ENCODE measurements at places on chromosomes 12 and 14. TPM values are rescaled to one million over a fixed set of nuclear protein-coding genes. Genes with fewer than 3 reads are reported as not detected.

- peak; percentile 31 for DNase-seq
Measured at GRCh38 chr14:97634751-97635150, 837.6 kb downstream of the VRK1 start.

GRCh38 chr12:64992116-64992515, 129.0 kb downstream of the WIF1 start:
- no peak for DNase-seq

DNA sequence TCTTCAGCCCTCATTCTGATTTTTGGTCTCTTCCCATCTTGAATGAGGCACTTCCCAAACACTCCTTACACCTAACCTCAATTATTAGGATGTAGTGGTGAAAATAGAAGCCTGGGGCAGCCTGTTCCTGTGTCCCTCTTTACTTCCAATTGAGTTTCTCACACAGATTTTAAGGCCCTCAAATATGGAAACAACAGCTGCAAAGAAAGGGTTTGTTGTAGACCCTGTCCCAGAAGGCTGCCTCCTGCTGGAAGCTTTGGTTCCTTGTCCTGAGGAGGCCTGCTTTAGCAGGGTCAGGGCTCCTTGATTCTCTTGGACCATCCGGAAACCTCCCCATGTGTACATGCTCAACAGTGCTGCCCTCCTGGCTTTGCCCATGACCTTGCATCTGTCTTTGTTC, 101.3 kb downstream of the TGFB3 start:
- no peak for DNase-seq

- DNase-seq: no peak
Measured at GRCh38 chr12:80700327-80700726, 7.1 kb upstream of the MYF6 start.

- no peak for DNase-seq
Measured at GRCh38 chr14:26655128-26655527, 57.3 kb upstream of the NOVA1 start.

- DNase-seq: no peak
Measured at GRCh38 chr14:92382677-92383076, 59.7 kb downstream of the SLC24A4 start.

DNA sequence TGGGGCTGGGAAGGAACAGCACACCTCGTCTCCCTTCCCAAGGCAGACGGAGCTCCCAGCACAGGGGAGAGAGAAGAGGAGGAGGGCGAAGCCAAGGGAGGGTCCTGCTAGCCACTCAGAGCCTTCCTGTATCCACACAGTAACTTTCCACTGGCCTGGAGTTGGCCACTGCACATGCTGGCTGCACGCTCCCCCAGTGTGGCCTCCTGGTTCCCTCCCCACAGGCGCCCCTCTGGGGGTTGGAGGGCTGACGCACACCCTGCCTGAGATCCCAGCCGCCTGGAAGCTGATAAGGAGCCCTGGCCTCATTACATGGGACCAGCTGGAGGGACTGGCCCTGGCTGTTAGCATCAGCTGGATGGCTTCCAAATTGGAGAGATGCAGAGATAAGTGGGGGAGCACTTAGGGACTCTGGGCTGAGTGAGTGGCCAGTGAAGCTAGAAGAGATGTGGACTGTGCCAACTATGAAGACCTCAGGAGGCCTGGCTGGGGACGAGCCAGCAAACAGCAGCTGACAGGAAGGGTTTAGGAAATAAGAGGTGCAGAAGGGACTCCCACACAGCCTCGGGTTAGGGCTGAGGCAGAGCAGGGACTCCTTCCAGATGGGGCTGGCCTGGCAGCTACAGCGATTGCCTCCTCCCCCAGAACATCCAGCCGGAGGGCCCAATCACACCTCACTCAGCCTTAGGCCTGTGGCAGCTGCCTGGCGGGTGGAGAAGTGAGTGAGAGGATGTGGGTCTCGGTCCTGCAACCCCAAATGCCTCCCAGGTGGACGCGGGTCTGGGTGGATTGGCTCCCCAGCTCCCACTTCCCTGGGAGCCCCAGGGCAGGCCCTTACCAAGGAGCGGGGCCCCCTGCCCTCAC, 26.3 kb upstream of the BCDIN3D start:
- DNase-seq: no peak

GRCh38 chr12:25328072-25328712, 77.5 kb upstream of the KRAS start:
- DNase-seq: no peak

- DNase-seq: no peak
Measured at GRCh38 chr12:105992849-105993740, 145.7 kb downstream of the NUAK1 start.

- no peak for DNase-seq
Measured at GRCh38 chr14:69408331-69408960, 10.0 kb downstream of the SLC39A9 start.

- DNase-seq: no peak
Measured at GRCh38 chr12:44703182-44703910, 172.8 kb downstream of the NELL2 start.

DNA sequence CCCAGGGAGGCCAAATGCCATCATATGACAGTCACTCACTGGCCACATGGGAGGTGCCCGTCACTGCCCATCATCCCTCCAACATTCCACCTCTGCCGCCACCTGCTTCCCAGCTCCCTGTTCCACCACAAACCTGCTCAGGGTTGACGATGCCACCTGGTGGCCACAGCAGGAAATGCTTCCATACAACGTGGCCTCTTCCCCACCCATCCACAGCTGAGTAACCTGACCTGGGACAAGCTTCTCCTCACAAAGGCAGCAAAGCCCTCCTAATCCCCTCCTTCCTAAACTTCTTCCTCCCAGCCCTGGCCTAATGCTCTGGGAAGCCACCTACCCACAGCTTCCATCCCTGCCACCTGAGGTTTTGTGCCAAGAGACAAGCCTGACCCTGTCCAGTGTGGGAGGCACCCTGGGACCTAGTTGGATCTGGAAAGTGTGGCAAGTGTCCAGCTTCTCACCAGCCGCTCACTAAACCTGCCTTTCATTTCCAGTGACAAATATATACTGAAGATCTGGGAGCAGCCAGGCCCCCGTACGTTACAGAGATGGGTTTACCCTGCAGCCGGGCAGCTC, 4.3 kb downstream of the DEGS2 start:
- DNase-seq: no peak

DNA sequence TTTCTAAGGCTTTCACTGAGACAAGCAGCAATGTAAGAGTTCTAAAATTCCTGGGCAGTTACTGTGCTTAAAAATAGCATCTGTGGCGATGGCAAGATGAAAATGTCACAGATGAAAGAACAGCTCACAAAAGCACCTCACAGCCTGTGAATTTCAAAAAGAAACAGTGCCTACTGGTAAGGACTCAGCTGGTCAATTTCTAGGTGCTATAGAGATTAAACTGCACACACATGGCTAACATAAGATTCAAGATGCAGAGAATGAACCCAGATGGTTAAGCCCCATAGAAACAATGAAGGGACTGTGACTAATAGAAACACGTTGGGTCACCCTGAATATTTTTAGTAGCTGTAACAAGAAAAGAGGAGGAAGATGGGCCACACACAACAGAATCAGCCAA, 12.0 kb upstream of the IL26 start:
- no peak for DNase-seq

DNA sequence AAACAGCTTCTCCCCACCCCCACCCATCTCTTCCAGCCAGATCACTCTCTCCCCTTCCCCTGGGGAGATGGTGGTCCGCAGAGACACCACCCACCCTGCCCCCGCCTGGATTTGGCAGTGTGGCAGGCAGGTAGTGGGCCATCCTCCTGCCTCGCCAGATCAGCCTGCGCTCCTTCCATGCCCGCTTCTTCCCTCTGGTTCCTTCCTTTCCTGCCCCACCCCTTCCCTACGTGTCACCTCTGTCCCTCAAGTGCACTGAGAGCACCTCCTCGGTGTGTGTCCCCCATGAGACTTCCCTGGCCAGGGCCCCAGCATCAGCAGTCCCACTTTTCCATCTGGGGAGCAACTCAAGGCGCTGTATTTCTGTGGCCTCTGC, 632 bp downstream of the NYNRIN start:
- DNase-seq: no peak

GRCh38 chr12:6872073-6873048, 742 bp downstream of the SPSB2 start:
- peak; percentile 82 for DNase-seq

DNA sequence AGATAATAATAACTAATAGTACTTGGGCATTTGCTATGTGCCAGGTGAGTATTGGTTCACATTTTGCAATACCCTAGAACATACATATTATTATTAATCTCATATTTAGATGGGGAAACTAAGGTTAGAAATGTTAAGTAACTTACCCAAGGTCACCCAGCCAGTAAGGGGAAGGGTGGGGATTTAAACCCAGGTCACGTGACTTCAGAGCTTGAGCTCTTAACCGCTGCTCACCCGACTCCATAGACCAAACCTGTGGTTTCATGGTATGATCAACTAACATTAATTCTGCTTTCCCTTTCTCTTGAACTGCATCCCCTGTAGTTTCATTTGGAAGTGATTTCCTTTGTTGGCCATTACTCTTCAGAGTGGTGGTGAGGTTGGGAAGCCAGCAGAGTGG, 242.3 kb downstream of the NRXN3 start:
- no peak for DNase-seq

DNA sequence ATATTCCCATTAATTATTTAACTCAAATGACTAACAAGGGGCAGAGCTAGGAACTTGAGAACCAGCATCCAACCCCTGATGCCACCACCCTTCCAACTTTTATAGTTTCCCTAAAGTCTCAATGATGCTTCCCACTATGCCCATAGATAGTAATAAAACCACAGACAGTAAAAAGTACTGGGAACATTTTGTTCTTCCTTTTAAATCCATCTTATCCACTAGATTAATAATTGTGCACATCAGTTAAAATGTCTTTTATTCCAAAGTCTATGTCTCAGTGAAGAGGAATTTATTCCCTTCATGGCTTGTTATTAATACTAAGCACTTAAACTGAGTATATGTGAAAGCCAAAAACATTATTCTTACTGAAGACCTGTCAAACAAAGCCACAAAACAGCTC, 45.8 kb downstream of the SINHCAF start:
- no peak for DNase-seq

DNA sequence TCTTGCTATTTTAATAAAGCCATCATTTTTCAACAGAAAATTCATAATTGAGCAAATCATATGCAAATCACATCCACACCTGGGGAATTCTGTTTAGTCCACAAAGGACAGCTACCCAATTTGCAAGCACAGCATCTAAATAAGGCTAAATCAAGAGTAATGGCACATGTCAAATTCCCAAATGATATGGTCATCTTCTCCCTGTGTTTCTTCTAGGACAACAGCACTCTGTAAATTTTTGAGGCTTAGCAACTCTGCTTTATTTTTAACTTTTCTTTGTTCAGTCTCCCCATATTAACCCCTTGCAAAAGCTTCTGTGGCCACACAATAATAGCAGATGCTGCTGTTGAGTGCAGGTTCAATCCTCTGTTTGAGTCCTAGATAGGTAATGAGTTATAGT, 155.6 kb upstream of the DAAM1 start:
- DNase-seq: no peak

DNA sequence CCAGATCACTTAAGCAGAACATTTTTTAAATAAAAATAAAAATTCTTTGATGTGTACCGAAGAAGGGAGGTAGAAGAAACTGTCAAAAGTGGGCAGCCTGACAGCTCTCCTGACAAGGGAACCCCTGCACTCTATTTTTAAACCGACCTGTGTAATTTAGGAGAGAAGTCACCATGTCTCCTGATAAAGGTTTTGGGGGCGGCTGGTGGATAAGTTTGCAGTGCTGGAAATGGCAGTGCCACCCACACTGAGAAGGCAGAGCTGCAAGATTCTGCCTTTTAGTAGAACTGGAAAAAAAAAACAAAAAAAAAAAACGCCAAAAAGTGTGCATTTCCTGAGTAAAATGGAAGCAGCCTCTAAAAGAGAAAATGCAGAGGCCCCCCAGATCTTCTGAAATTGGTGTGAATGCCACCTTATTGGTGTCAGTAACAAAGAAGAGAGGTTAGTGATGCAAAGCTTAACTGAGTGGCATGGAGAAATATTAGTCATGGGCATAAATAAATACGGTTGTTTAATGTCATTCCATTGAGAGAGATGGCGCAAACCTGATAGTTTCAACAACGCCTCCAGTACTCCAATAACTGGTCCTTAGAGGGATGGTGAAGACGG, 24.7 kb downstream of the DUSP6 start:
- DNase-seq: no peak

DNA sequence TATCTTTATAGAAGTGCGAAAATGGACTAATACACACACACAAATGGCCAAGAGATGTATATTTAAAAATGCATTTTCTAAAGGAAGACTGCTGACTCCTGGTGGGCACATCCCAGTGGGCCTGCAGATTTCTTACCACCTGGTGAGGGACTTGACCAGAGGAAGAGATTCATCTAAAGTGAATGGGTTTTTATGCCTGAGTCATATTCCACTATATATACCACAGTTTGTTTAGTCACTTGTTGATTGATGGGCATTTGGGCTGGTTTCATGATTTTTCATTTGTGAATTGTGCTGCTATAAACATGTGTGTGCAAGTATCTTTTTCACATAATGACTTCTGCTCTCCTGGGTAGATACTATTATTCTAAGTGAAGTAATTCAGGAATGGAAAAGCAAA, 277.3 kb downstream of the SLC16A7 start:
- no peak for DNase-seq

DNA sequence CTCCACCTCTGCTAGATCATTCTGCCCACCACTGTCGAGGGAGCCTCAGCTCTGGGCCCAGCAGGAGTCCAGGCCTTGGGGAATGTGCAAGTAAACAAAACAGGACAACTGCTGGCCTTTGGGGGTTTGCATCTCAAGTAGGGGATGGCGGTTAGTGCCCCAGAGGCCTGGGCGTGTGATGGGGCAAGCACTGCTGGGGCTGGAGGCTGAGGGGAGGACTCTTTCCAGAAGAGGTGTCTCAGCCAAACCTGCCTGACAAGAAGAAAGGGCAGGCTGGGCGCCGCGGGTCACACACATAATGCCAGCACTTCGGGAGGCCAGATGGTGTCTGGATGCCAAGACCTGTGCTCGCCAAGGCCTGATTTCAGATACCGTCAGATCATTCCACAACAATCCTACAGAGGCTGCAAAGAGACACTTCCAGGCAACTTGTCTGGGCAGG, 8.6 kb upstream of the ALDH2 start:
- no peak for DNase-seq

Gene KCNC2
- total RNA-seq: not detected

Gene KERA
- total RNA-seq: not detected

Gene KLHL33
- 0.05 TPM for total RNA-seq

Gene TOGARAM1
- total RNA-seq: 4.8 TPM

Gene GPR84
- 0.49 TPM for total RNA-seq

Gene GPR65
- total RNA-seq: 4.8 TPM

Gene ANKRD33
- total RNA-seq: not detected

Gene CD69
- 318 TPM for total RNA-seq

Gene TAS2R31
- total RNA-seq: 0.86 TPM

Gene SERPINA5
- 0.38 TPM for total RNA-seq

Gene TSHR
- total RNA-seq: not detected
